ENCODE measurements at places on chromosomes 16 and 17.

- no peak for DNase-seq
Observed at GRCh38 chr16:53542283-53542682, 39.3 kb upstream of the AKTIP start.

DNA sequence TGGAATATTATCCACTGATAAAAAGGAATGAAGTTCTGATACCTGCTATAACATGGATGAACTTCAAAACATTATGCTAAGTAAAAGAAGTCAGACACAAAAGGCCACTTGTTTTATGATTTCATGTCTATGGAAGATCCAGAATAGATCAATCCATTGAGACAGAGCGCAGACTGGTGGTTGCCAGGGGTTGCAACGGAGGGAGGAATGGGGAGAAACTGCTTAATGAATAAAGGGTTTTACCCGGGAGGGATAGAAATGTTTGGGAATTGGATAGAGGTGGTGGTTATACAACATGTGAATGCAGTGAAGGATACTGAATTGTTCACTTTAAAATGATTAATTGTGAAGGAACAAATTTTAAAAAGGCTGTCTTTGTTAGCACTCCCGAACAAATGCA lies 30.2 kb downstream of the WDR59 start:
- DNase-seq: no peak

- no peak for DNase-seq
Observed at GRCh38 chr17:78368348-78368747, 8.5 kb upstream of the SOCS3 start.

DNA sequence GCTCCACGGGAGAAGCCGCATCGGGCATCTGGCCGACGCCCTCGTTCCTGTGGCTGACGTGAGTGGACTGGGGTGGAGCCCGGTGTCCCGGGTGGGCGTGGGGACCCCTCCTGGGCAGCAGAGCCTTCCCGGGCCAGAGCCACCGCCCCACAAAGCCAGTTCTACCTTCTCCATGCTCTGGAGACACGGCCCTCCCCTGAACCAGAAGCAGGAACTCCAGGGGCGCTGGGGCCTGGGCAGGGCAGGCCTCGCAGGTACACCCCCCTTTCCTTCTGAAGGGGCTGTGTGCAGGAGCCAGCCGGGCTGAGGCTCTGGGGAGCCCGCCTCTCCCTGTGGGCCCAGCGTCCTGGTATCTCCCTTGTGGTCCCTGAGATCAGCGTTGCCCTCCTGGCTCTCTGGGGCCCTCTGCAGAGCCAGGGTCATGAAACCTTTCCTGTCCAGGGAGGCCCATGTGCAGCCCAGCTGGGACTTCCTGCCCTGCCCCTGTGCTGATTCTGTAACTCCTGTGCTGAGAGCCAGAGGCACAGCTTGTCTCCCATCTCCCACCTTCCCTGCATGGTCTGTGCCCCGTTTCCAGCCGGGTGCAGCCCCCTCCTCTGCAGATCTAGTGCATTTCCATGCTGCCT lies 6.5 kb downstream of the PIGQ start:
- no peak for DNase-seq

- DNase-seq: no peak
Observed at GRCh38 chr16:79261944-79262552, 338.5 kb downstream of the MAF start.

DNA sequence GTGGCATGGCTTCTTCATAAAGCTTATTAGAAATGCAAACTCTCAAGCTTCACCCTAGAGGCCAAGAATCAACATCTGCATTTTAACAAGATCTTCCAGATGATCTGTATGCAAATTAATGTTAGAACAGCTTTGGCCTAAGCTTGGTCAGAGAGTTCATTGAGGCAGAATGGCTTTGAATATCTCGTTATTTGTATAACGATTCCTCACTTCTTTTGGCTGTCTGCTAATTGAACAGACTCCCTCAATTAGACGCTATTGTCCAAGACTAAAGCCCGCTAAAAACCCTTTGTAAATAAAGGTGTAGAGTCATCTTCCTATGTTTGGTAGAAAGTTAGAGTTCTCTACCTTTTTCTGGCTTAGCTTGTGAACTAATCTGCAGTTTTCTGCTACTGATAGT lies 1453.7 kb downstream of the CDH8 start:
- no peak for DNase-seq

GRCh38 chr17:17056156-17056539 lies 13.9 kb downstream of the MPRIP start:
- no peak for DNase-seq

DNA sequence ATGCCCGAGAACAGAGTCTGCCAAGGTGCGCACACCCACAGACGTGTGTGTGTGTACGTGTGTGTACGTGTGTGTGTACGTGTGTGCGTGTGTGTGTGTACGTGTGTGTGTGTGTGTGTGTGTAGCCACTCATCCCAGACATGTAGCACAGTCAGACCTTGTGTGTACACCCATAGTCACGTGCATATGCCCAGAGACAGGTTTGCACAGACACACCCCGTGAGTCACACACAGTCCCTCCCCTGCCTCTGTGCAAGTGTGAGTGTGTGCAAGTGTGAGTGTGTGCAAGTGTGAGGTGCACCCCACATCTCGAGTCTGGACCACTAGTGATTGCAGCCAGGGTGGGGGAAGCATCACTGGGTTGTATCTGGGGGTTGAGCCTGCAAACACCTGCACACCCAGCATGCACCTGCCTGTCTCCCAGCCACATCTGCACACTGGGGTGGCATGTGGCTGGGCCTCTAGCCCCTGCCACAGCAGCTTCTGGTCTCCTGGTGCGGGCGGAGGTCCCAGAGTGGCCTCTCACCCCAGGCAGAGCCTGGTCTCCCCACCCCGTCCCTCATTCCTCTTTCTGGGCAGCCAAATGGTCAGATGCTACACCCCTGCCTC lies 23.6 kb downstream of the BAHCC1 start:
- no peak for DNase-seq

DNA sequence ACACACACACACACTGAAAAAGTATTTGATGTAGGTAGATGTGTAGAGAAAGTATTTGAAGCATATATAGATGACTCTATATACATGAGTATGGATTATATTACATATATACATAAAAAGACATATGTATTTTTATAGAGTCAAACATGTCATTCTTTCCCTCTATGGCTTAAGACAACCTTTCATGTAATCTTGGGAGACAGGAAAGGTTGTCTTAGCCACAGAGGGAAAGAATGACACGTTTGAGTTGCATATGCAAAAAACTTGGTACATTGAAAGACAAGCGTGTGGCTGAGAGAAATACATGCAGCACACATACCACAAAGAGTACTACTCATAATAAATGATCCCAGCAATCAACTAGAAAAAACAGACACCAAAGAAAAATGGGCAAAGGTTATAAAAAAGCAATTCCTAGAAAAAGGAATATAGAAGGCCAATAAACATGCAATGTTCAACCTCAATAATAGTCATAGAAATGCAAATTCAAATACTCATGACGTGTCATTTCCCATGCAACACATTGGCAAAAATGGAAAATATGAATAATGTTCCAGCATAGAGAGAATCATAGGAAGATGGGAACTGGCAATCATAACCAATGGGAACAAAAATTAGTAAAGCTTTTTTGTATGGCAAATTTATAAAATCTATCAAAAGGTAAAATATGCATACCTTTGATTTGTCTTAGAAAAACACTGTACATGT lies 69.0 kb downstream of the SPECC1 start:
- DNase-seq: no peak

- DNase-seq: no peak
Observed at GRCh38 chr17:60354223-60354622, 37.7 kb downstream of the USP32 start.

GRCh38 chr16:6153901-6154300 lies 1056.3 kb upstream of the EEF2KMT start:
- DNase-seq: no peak

DNA sequence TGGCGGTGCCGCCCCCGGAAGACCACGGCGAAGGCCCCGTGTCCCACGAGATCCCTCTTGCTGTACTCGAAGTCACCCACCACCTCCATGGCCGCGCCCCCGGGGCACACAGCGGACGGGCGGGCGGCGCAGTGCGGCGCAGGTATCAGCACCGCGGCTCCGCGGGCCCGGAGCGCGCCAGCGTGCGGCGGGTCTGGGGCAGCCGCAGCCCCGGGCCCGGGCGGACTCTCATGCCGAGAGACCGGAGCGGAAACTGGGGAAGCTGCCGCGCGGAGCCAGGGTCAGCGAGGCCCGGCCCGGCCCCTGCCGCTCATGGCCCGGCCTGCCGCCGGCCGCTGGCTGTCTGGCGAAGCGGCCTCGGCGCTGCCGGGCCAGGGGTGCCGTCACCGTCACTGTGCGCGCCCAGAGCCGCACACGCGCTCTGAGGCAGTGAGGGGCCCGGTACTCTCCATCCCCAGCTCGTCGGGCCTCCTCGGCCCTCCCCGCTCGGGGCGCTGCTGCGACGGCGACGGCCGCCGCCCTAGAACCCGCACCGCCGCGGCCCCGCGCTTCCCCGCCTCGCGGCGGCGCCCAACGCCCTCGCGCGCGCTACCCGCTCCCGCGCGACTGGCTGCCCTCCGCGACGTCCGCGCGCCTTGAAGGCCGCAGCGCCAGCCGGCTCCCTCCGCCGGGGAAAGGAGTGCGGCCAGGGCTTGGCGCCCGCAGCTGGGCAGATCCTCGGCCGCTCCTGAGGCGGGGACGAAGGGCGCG lies at the start of gene ULK2:
ULK2 (minus strand) TSS at position 608 of the 750 bp plus-strand sequence; CDS start at position 89, 519 bp downstream.
- DNase-seq: no peak

- DNase-seq: no peak
Observed at GRCh38 chr17:71316176-71316897, 804.5 kb upstream of the SOX9 start.

DNA sequence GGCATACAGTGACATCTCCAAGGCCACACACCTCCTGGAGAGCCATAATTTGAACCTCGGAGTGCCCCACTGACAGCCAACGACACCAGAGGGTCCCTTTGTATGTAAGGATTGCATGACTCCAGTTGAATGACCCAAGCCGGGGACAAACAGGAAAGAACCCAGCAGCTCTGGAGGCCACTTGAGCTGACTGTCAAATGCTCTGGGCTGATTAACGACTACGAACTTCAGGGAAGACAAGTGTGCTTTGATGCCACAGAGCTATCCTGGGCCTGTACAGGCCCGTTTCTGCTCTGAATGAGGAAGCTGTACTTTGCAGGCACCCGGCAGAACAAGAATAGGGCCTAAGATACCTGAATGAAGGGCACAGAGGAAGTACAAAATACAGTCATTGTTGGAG lies 404.6 kb downstream of the SLC39A11 start:
- DNase-seq: no peak

- no peak for DNase-seq
Observed at GRCh38 chr17:12992676-12993075, 25.2 kb downstream of the ELAC2 start.

GRCh38 chr16:58187092-58187491 lies 10.8 kb downstream of the CSNK2A2 start:
- no peak for DNase-seq

GRCh38 chr16:77885571-77886295 lies 97.4 kb downstream of the VAT1L start:
- no peak for DNase-seq

GRCh38 chr16:85157813-85158742 lies 45.8 kb upstream of the CIBAR2 start:
- no peak for DNase-seq

- no peak for DNase-seq
Observed at GRCh38 chr17:69030169-69030568, 30.6 kb downstream of the ABCA9 start.

All from effector CD8-positive, alpha-beta T cell (primary cell).